ENCODE measurements at places on chromosomes 4 and X.

GRCh38 chrX:39974270-39974669 lies 123.5 kb downstream of the BCOR start:
- no peak for DNase-seq

DNA sequence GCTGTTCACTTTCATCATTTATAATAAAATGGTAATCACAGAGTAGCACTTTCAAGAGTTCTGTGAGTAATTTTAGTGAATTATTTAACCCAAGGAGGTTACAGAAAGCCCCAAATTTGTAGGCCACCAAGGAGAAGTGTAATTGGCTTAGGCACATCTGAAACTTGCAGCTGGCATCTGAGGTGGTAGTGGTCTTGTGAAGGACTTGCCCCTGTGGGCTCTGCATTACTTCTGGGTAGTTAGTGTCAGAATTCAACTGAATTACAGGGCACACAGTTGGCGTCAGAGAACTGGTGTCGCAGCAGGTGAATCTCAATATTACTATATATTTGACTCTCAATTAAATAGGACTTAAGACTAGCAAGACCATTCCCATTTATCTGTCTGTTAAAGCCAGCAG lies 36.9 kb downstream of the GPR174 start:
- DNase-seq = no peak

- no peak for DNase-seq
Measured at GRCh38 chr4:183467246-183467645, 22.8 kb downstream of the CDKN2AIP start.

- DNase-seq = no peak
Measured at GRCh38 chrX:136623396-136623795, 24.6 kb upstream of the CD40LG start.

DNA sequence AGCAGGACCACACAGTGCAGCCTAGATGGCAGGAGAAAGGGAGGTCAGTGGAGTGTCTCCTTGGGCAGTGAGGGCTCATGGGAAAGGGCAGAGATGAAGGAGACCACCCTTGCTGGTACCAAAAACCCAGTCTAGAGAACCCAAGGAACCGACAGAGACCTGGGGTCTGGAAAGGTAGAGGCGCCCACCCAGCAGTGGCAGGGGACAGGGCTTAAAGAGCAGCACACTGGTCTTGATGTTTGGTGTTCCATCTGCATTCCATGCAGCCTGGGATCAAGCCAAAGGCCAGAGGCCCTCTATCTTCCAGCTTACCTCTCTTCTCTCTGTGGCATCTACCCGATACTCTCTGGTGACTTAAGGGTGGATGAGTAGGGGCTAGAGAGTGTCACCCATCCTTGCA lies 127.5 kb downstream of the PJA1 start:
- no peak for DNase-seq

GRCh38 chrX:38236901-38237615 lies 16.4 kb upstream of the SRPX start:
- DNase-seq = no peak

DNA sequence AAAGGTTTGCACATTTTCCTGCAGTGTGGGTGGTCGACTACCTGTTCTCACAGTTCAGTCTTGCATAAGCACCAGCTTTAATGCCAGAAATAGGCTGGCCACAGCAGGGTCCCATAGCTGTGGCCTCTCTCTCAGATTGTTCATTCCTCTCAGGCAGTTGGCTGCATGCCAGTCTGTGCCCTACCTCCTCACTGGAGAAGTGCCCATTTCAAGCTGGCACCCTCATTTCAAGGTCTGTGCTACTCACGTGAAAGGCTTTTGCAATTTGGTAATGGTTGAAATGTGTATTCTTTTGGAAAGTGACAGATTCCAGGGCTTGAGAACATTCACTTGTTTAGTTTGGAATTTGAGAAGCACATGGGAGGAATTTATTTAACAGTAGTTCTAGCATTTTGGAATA lies 28.9 kb upstream of the MTMR1 start:
- peak; percentile 12 for DNase-seq

DNA sequence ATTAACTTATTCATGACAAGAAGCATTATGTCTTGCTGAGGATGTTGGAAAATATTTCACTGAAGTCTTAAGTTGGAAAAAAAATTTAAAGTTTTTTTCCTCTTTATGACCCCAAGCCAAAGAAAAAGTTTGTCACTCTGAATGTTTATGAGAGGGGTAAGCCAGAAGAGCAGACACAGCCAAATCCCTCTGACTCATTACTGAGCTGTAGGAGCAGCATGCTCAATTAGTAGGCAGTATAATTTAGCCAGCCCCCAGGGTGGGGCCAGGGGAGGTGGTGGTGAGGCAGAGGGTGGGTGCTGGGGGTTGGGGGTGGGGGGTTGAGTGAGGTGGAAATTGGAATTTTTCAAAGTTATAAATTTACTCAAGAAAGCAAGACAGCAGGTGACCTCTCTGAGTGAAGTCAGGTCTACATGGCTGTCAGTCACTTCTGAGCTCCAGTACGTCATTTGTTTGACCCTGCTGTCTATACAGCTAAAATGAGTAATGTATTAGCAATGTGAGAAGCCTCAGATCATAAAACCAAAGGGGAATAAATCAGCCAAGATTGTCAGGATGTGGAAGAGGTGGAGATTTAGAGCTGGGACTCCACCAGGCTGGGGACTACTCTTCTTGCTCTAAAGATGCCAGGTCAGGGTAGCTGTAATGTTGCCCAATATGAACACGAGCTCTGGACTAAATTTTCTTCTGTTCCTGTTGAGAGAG lies 98.8 kb upstream of the NDP start:
- DNase-seq = no peak

DNA sequence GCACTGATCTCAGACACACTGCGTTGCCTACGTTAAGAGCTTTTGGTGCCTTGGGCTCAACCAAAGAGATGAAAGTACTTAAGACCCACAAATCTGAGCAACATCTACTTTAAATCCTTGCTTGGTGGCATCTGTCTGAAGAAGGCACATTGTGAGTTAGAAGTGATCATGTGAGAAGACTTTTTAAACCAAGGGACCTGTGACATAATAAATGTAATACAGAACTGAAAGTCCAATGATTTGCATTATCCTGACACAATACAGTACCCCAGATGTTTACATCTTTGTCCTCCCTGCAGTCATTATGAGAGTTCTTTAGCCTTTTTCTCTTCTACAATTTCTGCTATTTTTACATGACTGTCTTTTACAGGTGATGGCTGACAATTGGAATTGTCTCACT lies 96.7 kb upstream of the FTHL17 start:
- DNase-seq = no peak

- no peak for DNase-seq
Measured at GRCh38 chrX:53087388-53087831, 5.2 kb downstream of the TSPYL2 start.

DNA sequence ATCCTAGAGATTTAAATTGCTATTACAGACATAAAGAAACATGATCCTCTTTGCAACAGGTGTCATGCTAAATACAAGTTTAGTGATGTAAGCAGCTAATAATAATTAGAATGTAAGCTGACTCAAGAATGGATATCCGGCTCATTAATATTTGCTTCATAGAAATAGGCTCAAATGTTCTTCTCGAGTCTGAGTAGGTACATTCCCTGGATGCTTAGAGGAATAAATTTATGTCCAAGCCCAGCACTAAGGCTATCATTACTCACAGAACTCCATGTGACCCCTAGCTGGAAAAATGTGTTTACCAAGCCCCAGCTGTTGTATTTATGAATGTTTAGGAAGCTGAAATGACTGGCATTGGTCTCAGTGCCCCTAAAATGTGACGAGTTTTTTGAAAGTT lies 87.6 kb upstream of the TSPAN7 start:
- no peak for DNase-seq

DNA sequence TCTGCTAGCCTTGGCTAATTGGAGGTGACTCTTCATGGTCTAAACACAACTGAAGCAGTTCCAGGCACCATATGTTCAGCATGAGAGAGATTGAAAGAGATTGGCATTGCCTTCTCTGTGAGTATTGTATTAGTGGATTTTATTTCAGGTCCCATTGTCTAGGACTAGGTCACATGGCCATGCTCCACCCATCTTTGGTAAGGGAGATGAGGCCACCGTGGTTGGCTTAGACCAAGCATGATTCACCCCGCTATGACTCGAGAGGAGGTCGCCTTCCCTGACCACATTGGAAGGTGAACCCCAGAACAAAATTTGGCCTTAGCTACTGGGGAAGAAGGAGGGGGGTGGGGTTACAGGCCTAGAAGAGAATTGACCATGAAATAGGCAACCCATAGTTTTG lies 109.9 kb upstream of the BCOR start:
- no peak for DNase-seq

- no peak for DNase-seq
Measured at GRCh38 chr4:40321574-40322275, 13.4 kb upstream of the CHRNA9 start.

DNA sequence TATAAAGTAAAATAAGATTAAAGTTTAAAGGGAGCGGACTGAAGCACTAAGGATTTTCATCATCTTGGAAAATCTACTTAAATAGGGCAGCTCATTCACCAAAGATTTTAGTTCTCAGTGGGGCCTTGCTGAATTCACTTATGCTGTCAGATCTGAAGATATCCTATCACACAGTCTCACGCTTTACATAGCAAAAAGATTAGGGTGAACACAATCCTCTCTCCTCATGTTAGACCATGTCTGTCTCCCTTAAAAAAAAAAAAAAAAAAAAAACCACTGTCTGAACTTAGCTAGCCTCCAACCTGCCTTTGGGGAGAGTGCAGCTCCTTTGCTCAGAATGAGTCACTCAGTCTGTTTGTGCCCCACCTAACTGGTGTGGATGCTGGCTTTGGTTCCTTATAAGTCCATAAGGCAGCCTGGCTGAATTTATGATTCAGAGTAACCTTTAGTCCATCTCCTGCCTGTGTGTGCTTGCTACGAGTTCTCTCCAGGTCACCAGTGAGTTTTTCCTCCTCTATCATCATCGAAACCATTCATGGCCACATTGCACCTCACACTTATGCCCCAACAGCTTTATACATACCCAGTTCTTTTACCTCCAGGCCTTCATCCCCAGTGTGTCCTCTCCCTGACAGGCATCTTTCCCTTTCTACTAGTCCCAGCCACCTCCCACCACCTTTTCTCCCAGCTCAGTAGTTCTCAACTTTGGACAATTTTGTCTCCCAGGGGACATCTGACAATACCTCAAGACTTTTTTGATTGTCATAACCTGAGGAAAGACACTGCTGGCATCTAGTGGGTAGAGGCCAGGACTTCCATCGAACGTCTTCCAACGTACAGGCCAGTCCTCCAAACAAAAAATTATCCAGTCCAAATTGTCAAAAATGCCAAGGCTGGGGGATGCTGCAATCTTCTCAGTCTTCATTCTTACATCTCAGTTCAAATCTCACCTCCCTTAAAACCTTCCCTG lies 220.7 kb upstream of the EMCN start:
- no peak for DNase-seq

- DNase-seq = no peak
Measured at GRCh38 chr4:183863155-183863825, 41.8 kb upstream of the STOX2 start.

DNA sequence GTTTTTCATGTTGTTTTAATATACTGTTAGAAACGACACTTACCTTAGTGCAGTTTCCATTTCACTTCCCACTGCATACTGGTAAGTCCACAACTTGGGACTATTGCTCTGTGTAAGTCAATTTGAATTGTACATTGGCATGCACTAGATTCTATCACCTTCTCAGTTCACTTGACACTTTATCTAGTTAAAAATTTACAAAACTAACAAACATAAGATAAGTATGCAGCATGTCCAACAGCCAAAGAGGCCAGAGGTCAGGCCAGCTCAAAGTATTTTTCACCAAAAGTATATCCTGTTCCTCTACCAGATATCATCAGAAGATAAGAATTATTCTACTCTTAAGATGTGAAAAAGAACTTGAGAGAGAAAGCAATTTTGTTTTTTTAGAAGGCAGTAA lies 75.9 kb downstream of the QRFPR start:
- no peak for DNase-seq

- DNase-seq = peak; percentile 2
Measured at GRCh38 chrX:149962859-149963757, 24.8 kb upstream of the EOLA2 start.

- DNase-seq = no peak
Measured at GRCh38 chr4:174056959-174057358, 226.5 kb downstream of the FBXO8 start.

GRCh38 chr4:1395941-1396805 lies 10.1 kb downstream of the NKX1-1 start:
- DNase-seq = no peak

DNA sequence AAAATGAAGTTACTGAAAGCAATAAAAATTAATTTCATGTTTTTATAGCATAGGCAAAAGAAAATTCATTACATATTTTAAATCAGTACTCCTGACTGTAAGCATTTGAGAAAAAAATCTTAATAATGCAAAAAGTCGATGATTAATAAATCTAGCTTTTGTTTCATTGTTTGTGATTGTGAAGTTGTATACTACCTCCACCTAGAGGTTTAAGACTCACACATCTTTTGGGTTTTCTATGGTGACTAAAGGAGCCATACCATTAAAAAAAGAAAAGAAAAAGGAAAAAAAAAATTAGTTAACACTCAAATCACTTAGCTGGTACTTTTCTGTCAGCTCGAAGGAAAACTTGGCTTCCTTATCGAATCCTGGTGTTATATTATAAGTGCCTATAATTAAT lies 2.0 kb downstream of the GABRA2 start:
- no peak for DNase-seq

DNA sequence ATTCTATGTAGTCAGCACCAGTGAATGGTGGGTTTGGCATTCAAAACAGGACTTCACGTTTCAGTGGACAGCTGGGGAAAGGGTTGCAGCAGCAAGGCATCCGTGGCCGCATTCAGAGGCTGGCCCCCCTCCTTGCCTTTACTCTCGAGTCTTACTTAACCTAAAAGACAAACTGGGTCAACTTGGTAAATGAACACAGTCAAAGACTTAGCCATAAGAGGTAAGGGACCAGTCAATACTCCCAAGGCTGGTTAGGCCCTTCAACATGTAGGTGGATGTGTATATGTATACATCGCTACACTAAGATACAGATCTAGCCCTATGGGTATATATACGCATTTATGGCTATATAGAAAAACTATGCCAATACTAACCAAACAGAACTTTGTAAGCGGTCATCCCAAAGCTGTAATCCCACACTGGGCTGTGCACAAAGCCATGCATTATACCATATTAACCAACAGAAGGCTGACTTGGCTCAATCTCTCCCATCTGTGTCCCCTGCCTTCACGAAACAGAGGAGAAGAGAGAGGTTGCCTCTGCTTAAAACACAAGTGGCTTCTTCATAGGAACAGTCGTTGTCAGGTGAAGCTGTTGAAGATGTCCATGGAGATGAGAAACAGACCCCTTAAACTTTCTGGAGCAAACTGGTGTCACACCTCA lies 61.9 kb downstream of the TSC22D3 start:
- no peak for DNase-seq
